ENCODE measurements at places on chromosomes 4 and X.
A peak's percentile ranks its signal among the peaks of the same experiment; 100 is the strongest.

GRCh38 chr4:80781431-80781830 is 249.1 kb upstream of the BMP3 start:
- DNase-seq = no peak

DNA sequence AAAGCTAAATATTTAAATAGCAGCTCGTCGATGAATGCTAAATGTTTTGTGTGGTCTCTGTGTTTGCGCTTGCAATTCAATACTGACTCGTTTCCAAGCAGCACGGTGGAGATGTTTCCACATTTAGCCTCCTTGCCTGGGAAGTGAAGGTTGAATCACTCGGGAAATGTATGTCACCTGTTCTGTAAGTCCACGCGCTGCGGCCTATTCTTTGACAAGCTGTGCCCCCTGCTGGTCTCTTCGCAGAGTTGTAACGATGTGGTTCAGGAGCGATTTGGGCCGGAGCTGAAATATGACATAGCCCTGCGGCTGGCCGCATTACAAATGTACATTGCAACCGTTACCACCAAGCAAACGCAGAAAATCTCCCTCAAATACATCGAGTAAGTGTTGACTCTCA is 89.6 kb upstream of the PRPS2 start:
- peak; percentile 34 for DNase-seq

GRCh38 chrX:134541906-134542305 is 81.9 kb downstream of the HPRT1 start:
- no peak for DNase-seq

DNA sequence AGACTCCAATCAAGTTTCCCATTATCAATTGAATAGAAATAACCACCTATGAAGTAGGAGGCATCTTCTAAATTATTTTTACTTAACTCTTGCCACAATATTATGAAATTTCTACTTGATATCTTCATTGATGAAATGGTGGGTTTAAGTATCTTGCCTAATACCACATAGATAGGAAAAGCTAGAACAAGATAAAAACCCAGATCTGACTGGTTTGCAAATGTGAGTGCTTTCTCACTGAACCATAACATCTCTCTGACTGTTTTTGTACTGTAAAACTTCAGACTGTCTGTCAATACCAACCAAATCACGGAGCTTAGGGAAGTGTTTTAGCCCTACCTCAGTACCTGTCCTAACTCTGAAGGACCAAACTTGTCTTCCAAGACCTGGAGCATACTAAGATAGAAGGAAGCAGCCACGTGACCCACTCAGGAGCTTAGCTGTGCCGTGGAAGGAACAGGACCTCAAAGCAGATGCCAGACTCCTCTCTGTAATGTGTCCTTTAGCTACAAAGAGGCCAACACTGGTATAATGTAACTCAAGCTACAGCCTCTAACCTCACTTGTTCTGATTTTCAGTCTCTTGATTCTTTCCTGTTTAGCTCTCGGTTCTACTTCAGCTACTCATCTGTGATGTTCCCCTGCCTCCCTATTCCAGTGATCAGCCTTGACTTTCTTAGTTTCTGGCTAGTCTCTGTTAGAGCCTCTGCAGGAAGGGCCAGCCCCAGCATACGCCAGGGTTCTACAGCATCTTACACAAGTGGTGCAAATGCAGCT is 84.4 kb downstream of the LRP2BP start:
- no peak for DNase-seq

DNA sequence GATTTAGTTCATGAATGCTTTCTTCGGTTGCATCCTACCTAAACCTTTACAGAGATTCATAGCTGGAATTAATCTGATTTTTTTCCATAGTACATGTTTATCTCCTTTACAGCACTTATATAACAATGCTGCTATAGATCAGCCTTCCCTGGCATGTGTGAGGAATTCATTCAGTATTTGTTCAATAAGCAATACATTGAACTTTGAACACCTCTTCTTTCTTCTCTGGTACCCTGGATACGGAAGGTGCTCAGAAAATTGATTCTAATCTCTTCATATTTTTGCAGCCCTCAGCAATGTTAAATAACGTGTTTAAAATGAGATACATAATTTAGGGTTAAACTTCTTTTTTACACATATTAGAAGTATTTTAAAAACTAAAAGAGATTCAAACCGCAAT is 467.4 kb downstream of the TRIML1 start:
- no peak for DNase-seq

- DNase-seq = no peak
Observed at GRCh38 chr4:99100876-99101275, 12.3 kb upstream of the ADH5 start.

- DNase-seq = no peak
Observed at GRCh38 chr4:102037566-102037965, 247.0 kb downstream of the BANK1 start.

- no peak for DNase-seq
Observed at GRCh38 chr4:10201381-10202223, 85.0 kb upstream of the WDR1 start.

DNA sequence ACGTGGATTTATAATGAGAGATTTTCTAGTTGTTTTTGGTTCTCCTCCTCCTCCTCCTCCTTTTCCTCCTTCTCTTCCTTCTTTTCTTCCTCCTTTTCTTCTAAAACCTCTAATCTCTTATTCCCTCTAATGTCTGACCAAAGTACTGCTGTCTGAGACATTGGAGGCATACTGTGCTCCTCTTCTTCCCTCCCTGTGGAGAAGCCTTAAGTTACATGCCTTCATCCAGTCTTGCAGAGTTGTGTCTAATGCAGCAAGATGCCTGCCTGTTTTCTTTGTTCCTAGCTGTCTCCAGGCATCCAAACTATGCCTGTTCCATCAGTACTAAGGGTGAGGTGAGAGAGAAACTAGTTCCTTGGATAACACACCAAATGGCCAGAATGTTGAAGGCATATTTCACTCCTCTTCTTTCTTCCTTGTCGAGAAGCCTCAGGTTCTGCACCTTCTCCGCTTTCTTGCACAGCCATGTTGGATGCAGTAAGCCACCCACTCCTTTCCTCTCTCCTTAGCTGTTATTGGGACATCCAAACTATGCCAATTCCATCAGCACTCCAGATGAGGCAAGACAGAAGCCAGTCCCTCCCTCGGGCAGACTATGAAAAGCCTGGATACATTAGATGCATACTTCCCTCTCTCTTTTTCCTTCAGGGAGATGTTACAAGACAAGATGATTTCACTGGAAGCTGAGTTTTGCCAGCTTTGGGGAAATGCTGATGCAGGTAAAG is 285.7 kb upstream of the TRAM1L1 start:
- DNase-seq = no peak

- no peak for DNase-seq
Observed at GRCh38 chr4:165851256-165851655, 21.8 kb upstream of the TLL1 start.

GRCh38 chr4:55635282-55635681 is 816 bp downstream of the NMU start:
- DNase-seq = no peak

DNA sequence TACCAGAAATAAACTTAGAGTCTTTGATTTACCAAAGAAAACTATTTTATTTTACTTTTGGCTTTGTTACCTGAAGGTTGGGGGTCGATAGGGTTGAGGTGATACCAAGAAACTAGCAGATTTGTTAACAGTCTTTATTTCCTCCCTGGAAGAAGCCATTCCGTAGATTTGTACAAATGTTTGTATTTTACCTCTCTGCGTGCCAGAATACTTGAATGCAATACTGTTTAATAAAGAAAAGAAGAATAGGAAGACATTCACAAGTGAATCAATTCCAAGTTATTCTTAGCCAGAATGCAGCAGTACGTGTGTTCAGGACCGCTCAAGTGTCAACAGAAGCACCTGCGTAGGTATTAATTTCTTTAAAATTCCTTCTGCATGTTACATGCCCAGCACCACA is 260.3 kb upstream of the TENM3 start:
- no peak for DNase-seq

- DNase-seq = no peak
Observed at GRCh38 chrX:39470588-39471407, 627.0 kb downstream of the BCOR start.

- no peak for DNase-seq
Observed at GRCh38 chr4:140172960-140173359, 19.0 kb upstream of the MAML3 start.

GRCh38 chr4:9599266-9599665 is 155.1 kb downstream of the DEFB131A start:
- no peak for DNase-seq

- peak; percentile 49 for DNase-seq
Observed at GRCh38 chr4:118270492-118270891, 82.3 kb downstream of the PRSS12 start.

DNA sequence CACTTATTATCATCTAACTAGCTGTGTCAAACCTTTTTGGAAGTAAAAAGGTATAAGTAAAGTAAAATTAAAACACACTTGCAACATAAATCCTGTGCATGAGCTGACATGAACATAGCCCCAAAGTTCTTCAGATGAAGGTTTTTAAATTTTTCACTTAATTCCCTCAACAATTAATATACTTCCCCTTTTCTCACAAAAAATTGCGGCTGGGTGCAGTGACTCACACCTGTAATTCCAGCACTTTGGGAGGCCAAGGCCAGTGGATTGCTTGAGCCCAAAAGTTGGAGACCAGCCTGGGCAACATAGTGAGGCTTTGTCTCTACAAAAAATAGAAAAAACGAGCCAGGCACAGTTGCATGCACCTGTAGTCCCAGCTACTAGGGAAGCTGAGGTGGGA is 16.8 kb downstream of the RASGEF1B start:
- DNase-seq = no peak

DNA sequence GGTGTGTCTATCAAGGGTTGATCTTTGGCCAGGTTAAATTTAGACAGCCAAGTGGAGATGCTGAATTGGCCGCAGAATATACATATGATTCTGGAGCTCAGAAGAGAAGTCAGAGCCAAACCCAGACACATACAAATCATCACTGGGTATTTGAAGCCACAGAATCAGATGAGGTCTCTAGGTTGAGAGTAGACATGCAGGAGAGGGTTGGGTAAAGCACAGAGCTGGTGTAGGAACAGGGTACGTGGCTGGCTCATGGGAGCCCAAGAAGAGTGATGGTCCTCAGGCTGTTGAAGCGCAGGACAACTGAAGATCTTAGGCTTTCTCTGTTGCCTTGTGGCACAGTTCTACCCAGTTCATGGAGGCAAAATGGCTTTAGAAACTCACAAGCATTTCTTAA is 37.7 kb downstream of the ADAMTS3 start:
- no peak for DNase-seq

DNA sequence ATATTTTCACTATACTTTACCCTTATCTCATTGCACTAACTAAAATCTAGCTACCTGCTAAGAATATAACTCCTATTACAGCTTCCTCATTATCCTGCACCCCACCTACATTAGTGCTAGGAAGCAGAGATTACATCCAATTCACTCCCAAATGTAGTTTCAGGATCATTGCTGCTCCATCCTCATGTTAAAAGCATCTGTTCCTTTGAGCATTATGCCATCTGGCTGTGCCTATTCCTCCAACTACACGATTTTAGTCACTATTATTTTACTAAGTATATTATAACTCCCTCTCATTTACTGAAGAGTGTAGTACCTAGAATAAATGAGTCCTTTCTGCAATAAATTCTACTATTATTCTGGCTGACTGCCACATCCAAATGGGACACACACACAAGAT is 1586.9 kb downstream of the TECRL start:
- DNase-seq = peak; percentile 7

DNA sequence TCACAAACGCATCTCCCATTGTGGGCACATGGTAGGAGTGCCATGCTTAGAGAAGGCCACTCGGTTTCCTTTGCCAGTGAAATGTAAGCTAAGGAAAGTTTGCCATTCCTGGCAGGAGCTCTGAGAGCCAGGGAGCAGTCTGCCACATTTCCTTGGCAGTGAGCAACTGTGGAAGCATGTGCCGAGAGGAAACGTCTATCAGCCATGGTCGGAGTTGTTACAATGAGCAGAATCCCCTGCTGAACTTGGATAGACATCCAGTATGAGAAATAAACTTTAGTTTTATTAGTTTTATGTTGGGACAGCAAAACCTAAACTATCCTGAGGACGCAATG is 51.1 kb downstream of the ENOPH1 start:
- no peak for DNase-seq

DNA sequence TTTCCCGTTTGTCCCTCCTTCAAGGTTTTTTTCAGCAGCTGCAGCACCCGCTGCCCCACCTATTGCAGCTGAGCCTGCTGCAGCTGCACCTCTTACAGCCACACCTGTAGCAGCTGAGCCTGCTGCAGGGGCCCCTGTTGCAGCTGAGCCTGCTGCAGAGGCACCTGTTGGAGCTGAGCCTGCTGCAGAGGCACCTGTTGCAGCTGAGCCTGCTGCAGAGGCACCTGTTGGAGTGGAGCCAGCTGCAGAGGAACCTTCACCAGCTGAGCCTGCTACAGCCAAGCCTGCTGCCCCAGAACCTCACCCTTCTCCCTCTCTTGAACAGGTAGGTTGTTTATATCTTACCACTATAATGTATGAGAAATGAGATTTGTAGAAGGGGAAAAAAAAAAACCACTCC is 4.5 kb downstream of the PRR27 start:
- no peak for DNase-seq

DNA sequence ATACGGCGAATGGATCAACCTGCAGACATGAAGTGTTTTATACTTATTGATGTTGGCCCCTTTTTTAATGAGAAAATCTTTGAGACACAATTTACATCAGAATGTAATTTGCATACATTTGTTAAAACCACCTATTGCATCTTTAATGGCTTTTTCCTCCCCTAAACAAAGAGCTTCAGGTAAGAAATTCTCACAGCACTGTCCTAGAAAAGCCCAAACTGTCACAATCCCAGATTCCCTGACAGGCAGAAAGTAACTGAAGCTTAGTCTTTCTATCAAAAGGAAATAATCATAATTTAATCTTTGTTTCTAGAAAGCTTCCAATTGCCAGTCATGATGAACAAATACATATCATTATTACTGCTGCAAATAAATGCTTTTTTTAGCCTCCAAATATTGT is 407.9 kb downstream of the TMA16 start:
- DNase-seq = no peak

GRCh38 chr4:117421706-117422105 is 336.3 kb upstream of the TRAM1L1 start:
- peak; percentile 4 for DNase-seq

DNA sequence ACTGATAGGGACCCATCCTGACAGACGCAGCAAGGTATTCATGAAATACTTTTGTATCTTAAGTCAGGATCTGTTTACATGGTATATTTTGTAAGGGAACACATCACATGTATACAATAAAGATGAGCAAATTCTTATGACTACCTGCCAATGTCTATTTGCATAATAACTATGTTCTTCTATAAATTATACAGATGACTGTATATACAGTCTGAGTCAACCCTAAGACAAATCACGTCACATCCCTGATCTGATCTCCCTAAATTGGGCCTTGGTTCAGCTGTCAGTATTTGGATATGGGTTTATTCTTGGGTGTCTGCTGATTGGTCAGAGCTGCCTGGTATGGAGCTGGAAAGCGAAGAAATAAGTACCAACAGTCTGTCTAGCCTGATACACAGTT is 93.3 kb downstream of the SERPINA7 start:
- DNase-seq = no peak

DNA sequence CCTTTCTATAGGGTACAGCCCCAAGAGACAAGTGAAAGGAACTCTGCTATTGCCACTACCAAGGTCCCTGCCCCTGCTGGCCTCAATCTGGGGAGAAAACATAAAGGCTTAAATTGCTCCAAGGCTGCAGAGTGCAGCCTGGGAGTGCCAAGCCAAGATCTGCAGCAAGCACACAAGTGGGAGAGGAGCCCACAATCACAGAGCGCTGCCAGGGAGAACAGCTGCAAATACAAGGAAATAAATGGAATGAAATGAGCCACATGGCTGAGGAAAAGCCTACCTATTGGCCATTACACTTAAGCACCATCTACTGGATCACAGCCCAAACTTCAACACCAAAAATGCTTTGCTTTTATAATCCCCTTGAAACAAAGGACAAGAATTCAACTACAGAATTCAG is 582.4 kb downstream of the FAM133A start:
- DNase-seq = no peak

- DNase-seq = no peak
Observed at GRCh38 chr4:74541667-74542066, 96.7 kb downstream of the AREG start.
